ENCODE measurements at places on chromosomes 7 and 10.

DNA sequence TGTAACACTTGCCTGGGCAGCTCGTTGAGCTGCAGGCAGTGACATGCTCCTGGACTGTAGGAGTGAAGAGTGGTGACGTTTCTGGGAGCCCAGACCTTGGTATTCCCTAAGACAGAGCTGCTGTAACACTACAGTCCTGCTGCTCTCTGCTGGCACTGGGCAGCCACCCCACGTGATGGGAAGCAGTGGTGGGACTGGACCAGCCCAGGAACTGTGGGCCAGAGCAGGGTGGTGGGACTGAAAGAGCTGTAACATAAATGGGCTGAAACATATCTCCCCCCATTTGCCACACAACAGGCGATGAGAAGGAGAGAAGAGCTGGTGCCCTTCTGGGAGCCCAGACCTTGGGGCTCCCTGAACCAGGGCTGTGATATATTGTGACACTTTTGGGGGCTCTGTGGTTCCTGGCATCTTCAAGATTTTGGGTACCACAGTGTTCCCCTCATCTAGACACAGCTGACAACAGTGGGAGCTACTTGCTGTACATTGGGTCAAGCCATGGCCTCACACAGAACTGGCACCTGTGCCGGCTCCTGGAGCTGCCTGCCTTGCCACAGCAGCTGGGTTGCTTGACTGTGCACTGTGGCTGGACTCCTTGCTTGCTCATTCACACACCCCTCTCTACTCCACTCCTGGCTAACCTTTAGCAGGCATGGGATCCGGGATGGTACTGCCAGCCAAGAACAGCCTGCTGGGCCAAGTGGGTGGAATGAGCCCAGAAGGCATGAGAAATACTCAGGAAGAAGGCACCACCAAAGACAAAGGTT, 161.3 kb upstream of the PCDH15 start:
- DNase-seq: no peak

GRCh38 chr10:86486856-86487255, 34.7 kb downstream of the WAPL start:
- no peak for DNase-seq

DNA sequence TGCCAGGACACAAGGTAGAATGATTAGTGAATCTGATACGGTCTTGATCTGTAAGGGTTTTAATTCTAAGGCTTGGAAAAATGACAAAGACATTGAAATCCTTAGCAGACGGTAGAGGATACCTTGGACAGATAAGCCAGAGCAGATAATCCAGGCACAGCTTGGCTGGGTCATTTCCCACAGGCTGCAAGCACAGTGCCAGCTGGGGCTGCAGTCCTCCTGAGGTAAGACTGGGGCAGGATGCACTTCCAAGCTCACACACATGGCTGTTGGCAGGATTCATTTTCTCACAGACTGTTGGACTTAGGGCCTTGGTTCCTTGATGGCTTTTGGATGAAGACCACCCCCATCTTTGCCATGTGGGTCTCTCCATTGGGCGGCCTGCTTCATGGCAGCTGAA, 63.2 kb upstream of the BMPER start:
- no peak for DNase-seq

- no peak for DNase-seq
Measured at GRCh38 chr10:132257271-132257670, 50.5 kb downstream of the STK32C start.

- no peak for DNase-seq
Measured at GRCh38 chr7:90512821-90513254, 43.4 kb downstream of the PTTG1IP2 start.

GRCh38 chr7:39527296-39527695, 38.9 kb upstream of the YAE1 start:
- no peak for DNase-seq

- DNase-seq: no peak
Measured at GRCh38 chr10:111732166-111732785, 451.3 kb downstream of the GPAM start.

DNA sequence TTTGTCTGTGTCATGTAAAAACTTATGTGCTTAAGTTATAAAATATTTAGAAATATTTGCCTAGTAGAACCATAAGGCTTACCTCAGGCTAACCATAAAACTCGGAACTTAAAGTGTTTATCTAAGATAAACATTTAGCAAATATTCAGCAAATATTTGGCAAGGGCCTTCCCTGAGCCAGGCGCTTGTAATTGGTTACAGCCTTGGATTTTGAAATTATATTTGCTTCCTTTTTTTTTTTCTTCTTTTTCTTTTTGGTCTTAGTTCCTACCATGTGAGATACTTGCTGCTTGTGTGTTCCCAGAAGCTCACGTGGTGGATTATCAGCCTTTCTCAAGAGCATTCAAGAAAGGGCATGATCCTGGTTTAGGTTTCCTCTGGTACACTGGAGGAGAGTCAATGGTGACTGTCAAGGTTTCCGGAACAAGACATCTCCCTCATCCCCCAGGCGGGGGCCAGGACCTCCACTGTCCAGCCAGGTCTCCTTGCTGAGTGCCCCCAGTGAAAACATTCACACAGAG, 5.2 kb upstream of the BRI3 start:
- DNase-seq: no peak

DNA sequence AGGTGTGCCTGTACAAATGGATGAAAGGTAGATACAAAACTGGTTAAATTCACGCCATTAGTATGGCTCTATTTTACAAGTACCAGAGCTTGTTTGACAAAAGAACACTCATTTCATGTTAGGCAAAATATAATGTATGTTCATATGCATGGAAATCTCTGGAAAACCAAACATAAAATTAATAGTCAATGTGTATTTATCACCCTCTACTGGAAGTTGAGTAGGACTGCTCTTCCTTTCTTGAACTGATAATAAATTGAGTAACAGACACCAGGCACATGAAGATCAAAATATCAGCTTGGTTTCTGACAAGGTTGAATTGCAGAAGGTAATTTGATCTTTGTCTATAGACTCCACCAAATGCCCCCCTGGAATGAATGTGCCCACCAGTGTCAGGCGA, 19.8 kb upstream of the AKR1B1 start:
- no peak for DNase-seq

DNA sequence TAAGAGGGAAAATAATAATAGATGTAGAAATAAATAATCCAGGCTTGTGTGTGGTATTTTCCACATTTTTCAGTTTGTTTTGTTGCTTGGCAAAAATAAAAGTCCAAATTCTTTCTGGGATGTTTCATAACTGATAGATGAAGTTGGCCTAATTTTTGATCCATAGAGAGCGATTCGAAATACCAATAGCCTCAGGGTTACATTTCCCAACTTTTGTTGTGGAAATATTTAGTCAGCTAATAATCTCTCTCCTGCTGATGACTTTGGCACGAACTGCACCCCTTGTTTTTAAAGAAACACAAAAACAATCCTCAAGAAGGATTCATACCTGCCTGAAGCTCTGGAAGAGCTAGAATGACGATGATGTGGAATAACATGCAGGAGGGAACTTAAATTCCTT, 483.2 kb downstream of the ADRA2A start:
- DNase-seq: no peak

DNA sequence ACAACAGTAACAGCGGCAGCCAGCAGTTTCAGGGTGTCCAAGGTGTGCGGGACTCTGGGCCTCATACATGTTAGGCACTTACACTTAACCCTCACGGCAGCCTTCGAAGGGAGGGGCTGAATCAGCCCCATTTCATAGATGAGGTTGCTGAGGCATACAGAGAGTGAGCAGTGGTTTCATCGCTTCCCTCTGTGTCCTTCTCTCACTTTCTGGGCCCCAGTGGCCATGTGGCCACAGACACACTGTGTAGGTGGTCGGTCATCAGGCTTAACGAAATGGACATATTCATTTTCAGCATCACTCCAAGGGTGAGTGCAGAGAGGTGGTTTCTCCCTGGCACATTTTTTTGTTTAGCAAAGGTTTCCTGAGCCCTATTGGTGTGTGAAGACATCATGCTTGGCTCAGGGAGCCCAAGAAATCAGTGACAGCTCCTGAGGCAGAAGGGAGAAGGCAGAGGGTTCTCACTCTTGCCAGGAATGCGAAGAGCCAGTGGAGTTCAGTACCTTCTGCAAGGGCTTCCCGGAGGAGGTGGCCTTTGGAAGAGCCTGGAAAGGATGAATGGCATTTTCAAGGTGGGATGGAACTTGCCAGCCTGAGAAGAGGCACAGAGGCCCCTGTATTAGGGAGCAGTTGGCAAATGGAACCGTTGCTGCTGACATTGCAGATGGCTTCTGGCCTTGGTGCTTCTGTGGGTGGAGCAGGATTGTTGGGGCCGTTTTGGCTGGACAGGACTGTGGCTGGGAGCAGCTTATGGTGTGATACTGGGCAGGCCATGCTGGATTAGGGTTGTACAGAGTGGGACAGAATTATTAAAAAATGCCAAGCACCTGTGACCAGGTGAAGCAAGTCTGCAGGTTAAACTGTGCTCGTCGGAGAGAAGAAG, 61.7 kb upstream of the PPIF start:
- DNase-seq: no peak

DNA sequence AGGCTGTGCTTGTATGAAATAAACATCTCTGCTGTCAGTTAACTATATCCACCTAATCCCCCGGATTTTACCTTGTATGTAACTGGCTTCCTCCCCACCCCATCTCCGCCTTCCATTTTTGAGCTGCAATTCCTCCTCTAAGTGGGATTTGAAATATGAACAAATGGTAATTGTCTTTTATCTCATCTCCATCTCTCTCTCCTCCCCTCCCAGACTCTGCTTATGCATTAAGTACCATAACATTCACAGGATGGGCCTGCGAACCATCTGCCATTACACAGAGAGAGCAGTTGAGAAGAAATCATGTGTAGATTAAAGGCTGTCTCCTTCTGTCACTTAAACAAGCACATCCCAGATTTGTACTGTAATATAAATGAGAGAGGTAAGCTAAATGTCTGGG, 1169.9 kb downstream of the TYW1 start:
- DNase-seq: no peak

DNA sequence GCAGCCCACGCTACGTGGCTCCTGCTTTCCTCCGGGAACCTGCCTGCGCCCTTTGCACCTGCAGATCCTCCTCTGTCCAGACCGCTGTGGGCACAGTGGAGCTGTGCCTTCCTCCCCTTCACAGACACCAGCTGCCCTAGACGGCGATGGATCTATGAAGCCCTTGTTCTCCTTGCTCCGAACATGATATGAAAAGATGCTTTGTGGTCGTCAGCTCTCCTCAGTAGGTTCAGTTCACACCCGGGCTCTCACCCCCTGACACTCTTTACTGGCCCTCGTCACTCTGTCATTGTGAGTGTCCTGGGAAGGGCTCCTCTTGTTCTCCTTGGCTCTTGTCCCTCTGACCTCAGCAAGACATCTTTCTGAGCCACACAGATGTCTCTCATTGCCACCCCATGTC, 4.2 kb downstream of the ZNF488 start:
- DNase-seq: no peak

DNA sequence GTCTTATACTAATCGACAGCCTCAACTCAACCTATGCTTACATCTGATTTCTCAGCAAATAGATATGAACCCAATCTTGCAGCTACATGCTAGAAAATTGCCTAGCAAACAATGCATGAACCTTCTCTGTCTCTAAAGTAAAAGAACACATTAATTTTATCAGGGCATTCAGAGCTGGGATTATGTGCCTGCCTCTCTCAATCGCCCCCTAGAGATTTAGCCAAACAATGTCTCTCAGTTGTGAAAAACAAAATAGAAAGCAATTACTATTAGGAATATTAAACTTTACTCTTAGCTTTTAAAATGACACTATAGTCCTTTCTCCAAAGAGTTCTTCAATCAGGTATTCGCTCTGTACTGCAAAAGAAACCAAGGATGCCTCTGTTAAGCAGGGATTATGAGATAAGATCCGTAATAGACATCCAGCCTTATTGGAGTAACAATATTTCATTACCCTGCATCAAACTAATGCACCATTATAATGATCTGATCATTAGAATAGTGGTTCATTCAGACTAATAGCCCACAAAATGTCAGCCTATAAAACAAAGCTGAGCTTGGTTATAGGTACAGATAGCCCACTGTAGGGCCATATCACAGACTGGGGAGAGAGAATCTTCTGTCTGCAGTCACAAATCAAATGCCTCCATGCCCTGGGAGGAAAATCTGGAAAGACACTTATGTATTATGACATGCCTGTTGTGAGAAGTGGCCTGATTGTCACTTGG, 736.9 kb downstream of the PARD3 start:
- no peak for DNase-seq

GRCh38 chr7:79923953-79924352, 210.7 kb upstream of the GNAI1 start:
- no peak for DNase-seq

GRCh38 chr7:55639640-55640039, 67.3 kb upstream of the VOPP1 start:
- DNase-seq: no peak

- peak; percentile 10 for DNase-seq
Measured at GRCh38 chr10:62594093-62594520, 210.4 kb upstream of the ADO start.

GRCh38 chr10:35563261-35563891, 41.8 kb upstream of the GJD4 start:
- no peak for DNase-seq

- DNase-seq: no peak
Measured at GRCh38 chr7:12456506-12456905, 52.8 kb upstream of the VWDE start.

DNA sequence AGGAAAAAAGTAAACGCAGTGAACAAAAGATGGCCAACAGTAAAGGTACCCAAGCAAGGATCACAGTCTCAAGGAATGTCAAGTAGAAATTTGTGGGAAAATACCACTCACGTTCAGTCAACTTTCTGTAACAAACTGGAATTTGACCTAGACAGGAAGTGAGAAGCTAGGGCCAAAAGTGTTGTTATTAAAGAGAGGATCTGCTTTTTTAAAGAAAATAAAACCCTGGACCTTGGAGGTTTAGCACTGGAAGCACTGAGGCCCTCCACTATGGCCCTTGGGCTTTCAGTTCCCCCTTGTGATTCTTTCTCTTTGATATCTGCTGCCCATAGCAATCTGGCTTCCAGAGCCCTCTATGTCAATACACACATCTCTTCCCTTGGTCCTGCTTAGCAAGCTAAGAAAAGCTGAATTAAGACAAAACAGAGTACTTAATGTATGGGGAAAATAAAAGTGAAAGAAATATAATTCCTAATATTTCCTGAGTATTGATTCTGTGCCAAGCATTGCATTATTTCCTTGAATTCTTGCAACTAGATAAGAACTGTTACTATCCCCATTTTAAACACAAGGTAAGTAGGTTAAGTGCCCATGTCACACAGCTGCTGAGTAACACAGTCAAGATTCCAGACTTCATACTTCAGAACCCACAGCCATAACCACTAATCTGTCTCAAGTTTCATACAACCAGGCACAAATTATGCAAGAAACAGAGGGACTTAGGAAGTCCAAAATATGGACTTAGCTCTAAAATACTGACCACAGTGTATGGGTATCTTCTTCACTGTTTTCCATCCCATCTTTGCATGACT, 2.6 kb upstream of the ZNF438 start:
- DNase-seq: peak; percentile 5

GRCh38 chr7:55065079-55065478, 46.3 kb downstream of the EGFR start:
- DNase-seq: no peak

- no peak for DNase-seq
Measured at GRCh38 chr7:134782121-134782623, 2.7 kb downstream of the CALD1 start.

- no peak for DNase-seq
Measured at GRCh38 chr7:25918731-25919130, 233.3 kb upstream of the NFE2L3 start.

GRCh38 chr7:28509251-28510025, 97.1 kb downstream of the CREB5 start:
- DNase-seq: no peak

- DNase-seq: no peak
Measured at GRCh38 chr7:149188213-149188612, 7.1 kb upstream of the ZNF282 start.

GRCh38 chr7:35646289-35647023, 48.5 kb downstream of the HERPUD2 start:
- DNase-seq: peak; percentile 17
